ENCODE measurements at places on chromosomes 2 and 18. TPM values are rescaled to one million over a fixed set of nuclear protein-coding genes. Genes with fewer than 3 reads are reported as not detected.
A peak's percentile ranks its signal among the peaks of the same experiment; 100 is the strongest.

DNA sequence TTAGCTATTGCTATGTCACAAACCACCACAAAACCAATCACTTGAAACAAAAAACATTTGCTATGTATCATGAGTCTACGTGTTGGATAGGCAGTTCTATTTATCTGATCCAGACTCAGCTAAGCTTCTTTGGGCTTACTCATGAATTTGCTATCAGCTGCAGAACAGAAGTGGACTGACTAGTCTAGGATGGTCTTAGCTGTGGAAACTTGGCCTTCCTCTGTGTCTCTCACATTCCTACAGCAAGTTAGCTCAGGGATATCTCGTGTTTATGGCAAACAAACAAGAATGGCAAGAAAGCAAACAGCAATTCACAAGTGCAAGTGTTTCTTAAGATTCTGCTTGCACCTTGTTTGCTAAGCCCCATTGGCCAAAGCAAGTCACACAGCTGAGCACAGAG is 288.0 kb upstream of the TNP1 start:
- H3K4me3 ChIP-seq, result no peak overlapping the region
- no peaks in the 10 kb centered on the region for H3K27me3 ChIP-seq
- peak; percentile 57 for DNase-seq
- peaks cover 28% of the 10 kb centered on the region for H3K4me1 ChIP-seq
- no peak overlapping the region for H3K27ac ChIP-seq
- no peaks in the 10 kb centered on the region for H3K36me3 ChIP-seq

- H3K27ac ChIP-seq, result peak within 1 kb of the TSS; percentile 73
- peaks cover 4% of the 10 kb centered on the region for H3K4me1 ChIP-seq
- H3K27me3 ChIP-seq, result no peaks in the 10 kb centered on the region
- H3K4me3 ChIP-seq, result peak within 1 kb of the TSS; percentile 71
Observed at GRCh38 chr2:210476194-210477128, at the start of gene LANCL1. Gene LANCL1 (minus strand): TSS chr2:210476759. CDS start chr2:210476396, 363 bp downstream.

GRCh38 chr2:169343202-169343601 is 19.1 kb downstream of the LRP2 start:
- H3K27ac ChIP-seq, result no peak overlapping the region
- H3K36me3 ChIP-seq, result no peaks in the 10 kb centered on the region

GRCh38 chr2:53516650-53517049 is 251.0 kb upstream of the CHAC2 start:
- no peaks in the 10 kb centered on the region for H3K4me1 ChIP-seq
- no peaks in the 10 kb centered on the region for H3K36me3 ChIP-seq
- no peak overlapping the region for H3K4me3 ChIP-seq
- DNase-seq, result no peak

DNA sequence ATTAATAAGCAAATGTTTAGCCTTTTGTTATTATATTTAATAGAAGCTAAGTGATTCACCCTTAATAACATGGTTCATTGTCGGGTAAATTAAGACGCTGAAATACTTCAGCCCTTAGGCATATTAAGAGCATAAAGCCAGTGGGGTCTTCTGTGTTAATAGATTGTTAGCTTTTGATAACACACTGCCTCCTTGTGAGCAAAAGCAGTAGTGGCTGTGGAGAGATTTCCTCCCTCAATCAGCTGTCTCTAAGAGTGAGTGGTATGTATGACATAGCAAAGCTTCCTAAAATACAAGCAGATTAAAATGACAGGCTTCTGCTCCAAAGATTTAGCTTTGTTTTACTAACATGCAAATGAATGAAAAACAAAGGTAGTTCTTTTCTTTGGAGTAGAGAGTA is 143.7 kb upstream of the SYT4 start:
- H3K4me1 ChIP-seq, result no peaks in the 10 kb centered on the region
- no peak overlapping the region for H3K4me3 ChIP-seq
- no peaks in the 10 kb centered on the region for H3K27me3 ChIP-seq
- H3K36me3 ChIP-seq, result no peaks in the 10 kb centered on the region
- no peak for DNase-seq
- H3K27ac ChIP-seq, result no peak overlapping the region

DNA sequence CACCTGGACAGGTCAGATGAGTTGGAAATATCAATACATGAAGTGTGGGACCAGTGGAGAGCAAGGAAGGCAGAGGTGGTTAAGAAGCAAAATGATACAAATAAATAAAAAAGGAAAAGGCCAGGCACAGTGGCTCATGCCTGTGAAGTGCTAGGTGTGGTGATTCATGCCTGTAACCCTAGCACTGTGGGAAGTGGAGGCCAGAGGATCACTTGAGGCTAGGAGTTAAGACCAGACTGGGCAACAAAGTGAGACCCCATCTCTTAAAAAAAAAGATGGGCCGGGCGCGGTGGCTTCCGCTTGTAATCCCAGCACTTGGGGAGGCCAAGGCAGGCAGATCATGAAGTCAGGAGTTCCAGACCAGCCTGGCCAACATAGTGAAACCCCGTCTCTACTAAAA is 2.9 kb downstream of the STON1 start:
- H3K4me3 ChIP-seq, result no peak overlapping the region
- no peak overlapping the region for H3K27ac ChIP-seq
- H3K4me1 ChIP-seq, result peaks cover 12% of the 10 kb centered on the region
- no peaks in the 10 kb centered on the region for H3K36me3 ChIP-seq
- H3K27me3 ChIP-seq, result no peaks in the 10 kb centered on the region
- DNase-seq, result no peak

GRCh38 chr2:148201075-148202004 is 180.4 kb downstream of the MBD5 start:
- no peaks in the 10 kb centered on the region for H3K4me1 ChIP-seq
- no peak overlapping the region for H3K27ac ChIP-seq
- H3K4me3 ChIP-seq, result no peak overlapping the region
- peak; percentile 80 for DNase-seq
- H3K36me3 ChIP-seq, result no peaks in the 10 kb centered on the region

- H3K4me3 ChIP-seq, result no peak overlapping the region
- no peak overlapping the region for H3K27ac ChIP-seq
- no peaks in the 10 kb centered on the region for H3K4me1 ChIP-seq
- H3K36me3 ChIP-seq, result no peaks in the 10 kb centered on the region
Observed at GRCh38 chr2:196967116-196967515, 40.6 kb upstream of the PGAP1 start.

DNA sequence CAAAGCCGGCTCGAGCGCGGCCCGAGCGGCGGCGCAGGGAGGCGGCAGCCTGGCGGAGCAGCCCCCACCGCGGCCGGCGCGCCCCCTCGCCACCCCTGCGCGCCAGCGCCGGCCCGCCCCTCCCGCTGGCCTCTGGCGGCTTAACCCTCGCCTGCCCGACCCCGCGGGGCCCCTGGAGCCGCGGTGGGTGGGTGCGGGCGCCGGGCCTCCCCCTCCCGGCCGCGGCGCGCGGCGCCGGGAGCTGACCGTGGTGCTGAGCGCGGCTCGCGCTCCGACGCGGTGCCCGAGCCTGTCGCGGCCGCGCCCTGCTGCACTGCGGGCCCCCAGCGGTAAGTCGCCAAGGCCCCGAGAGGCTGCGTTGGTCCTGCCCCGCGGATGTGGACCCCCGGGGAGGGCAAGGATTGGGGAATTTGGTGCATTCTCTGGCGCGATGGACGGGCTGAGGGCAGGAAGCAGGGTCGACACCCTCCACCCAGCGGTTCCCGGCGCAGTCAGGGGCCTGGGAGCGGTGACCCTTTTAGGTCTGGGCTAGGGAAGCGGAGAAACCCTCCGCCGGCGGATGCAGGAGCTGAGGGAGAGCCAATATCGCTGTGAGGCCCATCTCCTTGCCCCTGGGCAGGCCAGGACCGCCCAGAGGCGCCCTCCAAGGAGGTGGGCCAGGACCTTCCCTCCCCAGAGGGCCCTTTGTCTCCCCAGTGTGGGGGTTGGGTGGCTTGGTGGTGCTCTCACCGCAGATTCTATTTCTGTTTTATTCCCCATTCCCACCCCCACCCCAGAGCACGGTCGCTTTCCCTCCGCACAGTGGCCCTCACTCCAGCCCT is 923 bp downstream of the AMER3 start:
- H3K27ac ChIP-seq, result no peak overlapping the region
- peaks cover 42% of the 10 kb centered on the region for H3K27me3 ChIP-seq
- peaks cover 12% of the 10 kb centered on the region for H3K4me1 ChIP-seq
- H3K4me3 ChIP-seq, result no peak overlapping the region

GRCh38 chr2:48162742-48163141 is 256.4 kb upstream of the FBXO11 start:
- no peaks in the 10 kb centered on the region for H3K27me3 ChIP-seq
- 0 out of 2 replicates have a peak, but pooled peaks cover 2% of the 10 kb centered on the region for H3K4me1 ChIP-seq
- H3K27ac ChIP-seq, result no peak overlapping the region
- no peak overlapping the region for H3K4me3 ChIP-seq
- no peaks in the 10 kb centered on the region for H3K36me3 ChIP-seq
- no peak for DNase-seq

DNA sequence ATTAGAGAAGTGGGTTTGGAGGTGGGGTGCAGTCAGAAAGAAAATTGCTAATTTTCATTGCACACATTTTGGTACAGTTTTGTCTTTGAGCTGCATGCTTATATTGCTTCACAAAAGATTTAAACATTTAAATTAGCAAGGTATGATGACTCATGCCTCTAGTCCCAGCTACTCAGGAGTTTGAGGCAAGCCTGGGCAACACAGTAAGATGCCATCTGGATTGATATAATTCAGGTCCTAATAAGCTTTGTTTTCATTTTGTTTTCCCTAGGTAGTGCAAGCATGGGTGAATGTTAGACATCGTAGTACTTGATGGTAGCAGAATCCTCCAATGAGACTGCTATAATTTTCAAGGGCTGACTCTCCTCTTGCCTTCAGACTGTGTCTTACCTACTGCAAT is 396.7 kb upstream of the RGPD4 start:
- H3K4me1 ChIP-seq, result no peaks in the 10 kb centered on the region
- H3K27ac ChIP-seq, result no peak overlapping the region
- no peaks in the 10 kb centered on the region for H3K36me3 ChIP-seq
- H3K4me3 ChIP-seq, result no peak overlapping the region

DNA sequence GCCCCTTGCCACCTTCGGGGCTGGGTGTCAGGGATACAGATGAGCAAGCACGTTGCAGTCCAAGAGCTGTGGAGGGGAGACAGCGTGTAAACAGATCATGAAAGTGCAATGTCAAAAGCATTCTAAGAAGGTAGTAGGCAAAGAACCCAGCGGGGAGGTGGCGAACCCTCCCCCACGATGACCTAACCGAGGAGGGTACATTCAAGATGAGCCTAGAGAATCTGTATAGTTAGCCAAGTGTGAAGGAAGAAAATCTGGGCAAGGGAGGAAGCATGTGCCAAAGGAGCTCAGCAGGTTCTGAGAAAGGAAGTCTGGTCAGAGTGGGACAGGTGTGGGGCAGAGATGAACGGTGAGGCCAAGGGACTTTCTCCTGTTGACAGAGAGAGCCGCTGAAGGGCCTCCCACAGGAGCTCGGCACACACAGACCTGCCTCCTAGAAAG is 106.9 kb downstream of the SP3 start:
- DNase-seq, result no peak
- H3K27ac ChIP-seq, result no peak overlapping the region
- H3K36me3 ChIP-seq, result no peaks in the 10 kb centered on the region

DNA sequence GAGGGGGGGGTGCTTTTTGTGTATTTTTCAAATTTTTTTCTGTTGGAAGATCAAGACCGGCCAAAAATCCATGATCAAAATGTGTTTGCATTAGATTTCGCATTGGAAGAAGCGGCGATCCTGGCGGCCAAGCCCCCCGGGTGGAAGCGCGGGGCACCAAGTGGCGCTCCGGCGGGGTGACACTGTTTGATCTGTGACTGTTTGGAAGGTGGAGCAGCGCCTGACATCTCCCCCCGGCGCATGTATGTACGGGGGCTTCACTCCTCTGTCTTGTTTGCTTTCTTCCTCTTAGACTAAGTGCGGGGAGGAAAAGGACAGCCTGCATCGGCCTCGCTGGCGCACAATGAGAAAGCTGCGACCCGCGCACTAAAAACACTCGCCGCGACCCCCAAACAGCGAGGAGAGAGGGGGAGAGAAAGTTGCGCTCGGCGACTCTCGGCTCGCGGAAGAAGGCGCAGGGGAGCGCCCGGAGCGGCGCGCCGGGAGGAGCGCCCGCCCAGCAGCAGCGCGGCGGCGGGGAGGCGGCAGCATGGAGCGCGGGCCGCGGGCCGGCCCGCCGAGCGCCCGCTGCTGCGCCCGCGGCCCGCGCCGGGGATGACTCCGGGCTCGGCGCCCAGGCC is 515 bp downstream of the TSHZ1 start:
- H3K27ac ChIP-seq, result peak overlapping the region; percentile 93
- peaks cover 11% of the 10 kb centered on the region for H3K4me1 ChIP-seq
- H3K4me3 ChIP-seq, result peak overlapping the region; percentile 71

GRCh38 chr2:191174442-191174841 is 23.6 kb upstream of the STAT4 start:
- DNase-seq, result no peak
- no peaks in the 10 kb centered on the region for H3K36me3 ChIP-seq
- H3K27me3 ChIP-seq, result peaks cover 4% of the 10 kb centered on the region

DNA sequence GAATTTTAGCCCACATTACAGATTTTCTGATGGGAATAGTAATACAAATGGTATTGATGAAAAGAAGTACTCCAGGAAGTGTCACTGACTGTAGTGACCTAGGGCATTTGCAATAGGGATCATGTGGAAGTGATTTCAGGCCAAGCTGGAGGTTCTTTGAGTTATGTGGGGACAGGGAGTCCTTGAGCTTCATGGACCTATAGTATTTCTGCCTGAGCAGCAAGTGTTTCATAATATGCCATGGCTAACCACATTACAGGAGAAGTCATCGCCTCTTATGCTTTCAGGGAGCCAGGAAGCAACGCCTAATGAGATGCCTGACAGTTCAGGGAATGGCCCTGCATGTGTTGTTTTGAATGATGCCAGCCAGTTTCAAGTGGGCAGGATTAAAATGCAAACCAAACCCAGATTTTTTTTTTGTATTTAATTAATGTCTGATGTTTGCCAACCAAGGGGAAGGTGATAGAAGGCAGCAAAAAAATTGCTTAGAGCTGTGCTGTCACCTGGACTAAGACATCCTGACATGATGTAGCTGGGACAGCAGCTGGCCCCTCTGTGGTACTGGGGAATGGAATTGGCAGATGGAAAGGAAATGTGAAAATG is 109.5 kb downstream of the RAPGEF4 start:
- H3K4me1 ChIP-seq, result no peaks in the 10 kb centered on the region
- no peak overlapping the region for H3K4me3 ChIP-seq
- H3K36me3 ChIP-seq, result no peaks in the 10 kb centered on the region
- H3K27ac ChIP-seq, result no peak overlapping the region
- no peak for DNase-seq

GRCh38 chr18:61732854-61733253 is 160.0 kb downstream of the RNF152 start:
- no peaks in the 10 kb centered on the region for H3K27me3 ChIP-seq
- H3K4me1 ChIP-seq, result no peaks in the 10 kb centered on the region

The CLHC1 gene
- 8.6 TPM for total RNA-seq

The CCL20 gene
- total RNA-seq, result not detected

The CYP1B1 gene
- total RNA-seq, result 0.07 TPM
